SJSA1 (cell line): ENCODE measurements at places on chromosomes 12 and 14.

DNA sequence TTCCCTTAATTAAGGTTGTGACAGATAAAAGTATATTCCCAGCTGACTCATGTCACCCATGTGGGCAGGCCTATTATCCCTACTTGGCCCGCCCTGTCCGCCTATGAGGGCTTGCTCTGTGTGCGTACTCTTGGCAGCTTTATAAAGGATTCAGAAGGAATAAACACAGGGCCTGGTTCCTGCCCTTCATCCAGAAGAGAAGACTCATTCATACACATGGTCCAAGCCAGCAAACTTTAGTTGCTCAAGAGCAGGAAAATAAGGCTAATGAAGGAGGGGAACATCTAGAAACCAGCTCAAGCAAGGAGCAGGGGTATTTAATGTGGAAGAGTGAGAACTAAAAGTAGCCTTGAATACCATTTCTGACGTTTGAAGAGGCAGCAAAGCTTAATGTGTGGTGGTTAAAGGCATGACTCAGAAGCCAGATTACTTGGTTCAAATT lies 141.9 kb downstream of the CRADD start:
- peak; percentile 55 for DNase-seq

DNA sequence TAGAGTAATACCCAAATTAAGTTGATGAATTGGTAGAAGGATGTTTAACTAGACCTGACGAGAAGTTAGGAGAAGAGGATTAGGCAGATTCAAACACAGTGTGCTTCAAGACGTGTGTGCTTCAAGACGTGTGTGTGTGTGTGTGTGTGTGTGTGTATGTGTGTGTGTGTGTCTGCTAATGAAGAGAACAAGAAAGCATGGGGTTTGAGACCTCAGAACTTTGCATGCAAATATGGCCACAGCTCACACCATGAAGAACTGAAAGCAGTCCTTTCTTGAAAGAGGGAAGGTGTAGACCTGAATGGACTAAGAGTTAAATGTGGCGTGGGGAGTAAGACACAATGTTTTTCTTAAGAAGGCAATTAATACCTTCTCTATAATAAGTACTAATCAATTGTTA lies 32.5 kb upstream of the SSPN start:
- no peak for DNase-seq

- DNase-seq = no peak
Observed at GRCh38 chr14:52829527-52830185, 38.2 kb upstream of the GNPNAT1 start.

DNA sequence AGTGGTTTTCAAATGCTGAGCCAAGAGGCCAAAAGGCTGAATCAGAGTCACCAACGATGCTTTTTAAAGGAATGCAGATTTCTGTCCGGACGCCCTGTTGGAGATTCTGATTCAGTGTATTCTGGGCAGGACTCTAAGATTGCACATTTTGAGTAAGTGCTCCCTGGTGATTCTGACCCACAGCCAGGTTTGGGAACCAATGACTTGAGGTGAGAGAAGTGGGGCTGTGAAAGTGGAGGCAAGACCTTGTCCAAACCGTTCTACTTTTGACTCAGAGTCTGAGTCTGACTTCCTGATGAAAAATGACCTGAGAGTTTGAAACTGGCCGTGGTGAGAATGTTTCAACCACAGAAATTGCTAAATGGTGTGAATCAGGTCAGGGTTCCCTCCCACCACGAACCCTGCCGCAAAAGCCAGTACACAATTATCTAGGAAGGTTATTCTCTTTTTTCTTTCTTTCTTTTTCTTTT lies 90.2 kb downstream of the NTN4 start:
- DNase-seq = peak; percentile 50

- no peak for DNase-seq
Observed at GRCh38 chr12:32445356-32445755, 46.0 kb downstream of the FGD4 start.

- no peak for DNase-seq
Observed at GRCh38 chr12:50727466-50727865, 36.4 kb upstream of the ATF1 start.

- DNase-seq = no peak
Observed at GRCh38 chr12:131990980-131991305, 41.2 kb downstream of the EP400 start.

DNA sequence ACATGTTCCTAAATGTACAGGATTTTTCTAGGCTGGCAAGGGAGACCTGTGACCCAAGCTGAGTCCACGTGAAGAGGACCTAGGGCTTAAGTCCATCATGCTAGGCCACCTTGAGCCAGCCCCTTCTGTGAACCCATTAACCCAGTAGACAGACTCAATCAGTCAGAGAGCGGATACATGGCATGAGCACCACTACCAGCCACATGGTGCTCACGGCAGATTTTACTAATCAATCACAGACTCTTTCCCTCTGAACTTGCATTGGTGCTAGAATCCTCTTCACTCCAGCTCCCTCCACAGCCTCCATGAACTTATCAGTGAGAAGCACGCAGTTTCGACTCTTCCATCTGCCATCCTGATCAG lies 9.0 kb downstream of the PHETA1 start:
- no peak for DNase-seq

DNA sequence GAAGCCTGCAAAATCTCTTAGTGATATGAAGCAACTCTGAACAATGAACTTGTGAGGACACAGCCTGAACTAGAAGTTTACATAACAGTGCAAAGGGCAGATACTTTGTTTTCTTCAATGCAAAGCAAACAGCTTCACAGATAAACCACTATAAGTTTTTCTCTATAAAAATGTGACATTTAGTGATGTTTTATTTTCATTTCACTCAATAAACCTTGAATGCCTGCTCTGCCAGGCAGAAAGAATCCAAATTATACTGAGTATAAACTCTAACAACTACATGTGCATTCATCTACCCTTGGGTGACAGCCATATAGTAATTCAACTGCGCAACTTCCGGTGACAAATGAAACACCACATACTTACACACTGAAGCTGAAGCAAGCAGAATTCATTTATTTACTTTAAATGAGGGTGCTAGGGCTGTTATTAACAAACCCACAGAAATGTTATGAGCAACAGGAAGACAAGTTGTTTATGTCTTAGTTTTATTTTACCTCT lies 10.3 kb downstream of the DCP1B start:
- peak; percentile 85 for DNase-seq

DNA sequence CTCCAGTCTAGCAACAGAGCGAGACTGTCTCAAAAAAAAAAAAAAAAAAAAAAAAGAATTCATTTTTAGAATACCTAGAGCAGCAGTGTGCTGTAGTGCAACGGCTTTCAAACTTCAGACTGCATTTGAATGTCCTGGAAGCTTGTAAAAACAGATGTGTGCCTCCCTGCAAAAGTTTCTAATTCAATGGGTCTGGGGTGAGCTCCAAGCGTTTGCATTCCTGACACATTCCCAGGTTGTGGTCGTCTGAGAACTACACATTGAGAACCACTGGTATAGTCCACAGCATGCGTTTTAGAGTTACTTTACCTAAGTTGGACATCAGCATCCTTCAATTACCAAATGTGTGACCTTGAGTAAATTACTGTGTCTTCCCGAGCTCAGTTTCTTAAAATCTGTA lies 816.8 kb downstream of the NRXN3 start:
- DNase-seq = no peak

DNA sequence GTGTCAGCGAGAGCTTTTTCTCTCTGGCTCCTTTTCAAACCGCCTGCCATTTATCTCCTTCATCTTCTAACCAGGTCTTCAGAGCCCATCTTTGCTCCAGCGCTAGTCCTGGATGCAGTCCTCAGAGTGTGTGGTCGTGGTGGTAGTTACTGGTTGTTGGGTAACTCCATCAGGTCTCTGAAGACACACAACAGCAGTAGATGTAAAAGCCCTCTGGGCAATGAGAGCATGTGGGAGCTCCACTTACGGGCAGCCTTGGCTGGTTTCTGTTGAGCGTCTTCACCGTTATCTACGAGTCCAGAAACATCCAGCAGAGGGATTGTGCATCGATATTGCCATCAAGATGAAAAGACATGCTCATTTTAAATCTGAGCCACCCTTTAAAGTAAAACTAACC lies 61.2 kb downstream of the FBXL14 start:
- DNase-seq = no peak

DNA sequence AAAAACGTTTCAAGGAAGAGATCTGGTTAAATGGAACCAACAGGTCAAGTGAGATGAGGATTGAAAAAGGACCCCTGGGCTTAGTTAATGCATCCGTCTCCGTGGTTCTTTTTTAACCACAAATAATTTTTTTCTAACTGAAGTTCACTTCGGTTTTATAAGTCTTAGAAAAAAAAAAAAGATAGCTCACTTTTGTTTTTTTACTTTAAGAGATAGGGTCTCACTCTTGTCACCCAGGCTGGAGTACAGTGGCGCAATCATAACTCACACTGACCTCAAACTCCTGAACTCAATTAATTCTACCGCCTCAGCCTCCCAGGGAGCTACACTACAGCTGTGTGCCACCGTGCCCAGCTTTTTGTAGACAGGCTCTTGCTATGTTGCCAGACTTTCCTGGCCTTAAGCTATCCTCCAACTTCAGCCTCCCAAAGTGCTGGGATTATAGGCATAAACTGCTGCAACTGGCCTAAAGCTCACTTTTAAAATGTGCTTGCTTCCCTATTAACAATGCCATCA lies 11.8 kb downstream of the HNRNPC start:
- DNase-seq = no peak

- DNase-seq = peak; percentile 15
Observed at GRCh38 chr14:35940291-35940690, 114.2 kb downstream of the BRMS1L start.
